ENCODE measurements at places on chromosomes 7 and 10. TPM values are rescaled to one million over a fixed set of nuclear protein-coding genes. Genes with fewer than 3 reads are reported as not detected.

GRCh38 chr7:9453521-9453920 is 1020.1 kb downstream of the NXPH1 start:
- H3K4me3 ChIP-seq, result no peak overlapping the region
- no peaks in the 10 kb centered on the region for H3K36me3 ChIP-seq
- H3K27me3 ChIP-seq, result no peaks in the 10 kb centered on the region

DNA sequence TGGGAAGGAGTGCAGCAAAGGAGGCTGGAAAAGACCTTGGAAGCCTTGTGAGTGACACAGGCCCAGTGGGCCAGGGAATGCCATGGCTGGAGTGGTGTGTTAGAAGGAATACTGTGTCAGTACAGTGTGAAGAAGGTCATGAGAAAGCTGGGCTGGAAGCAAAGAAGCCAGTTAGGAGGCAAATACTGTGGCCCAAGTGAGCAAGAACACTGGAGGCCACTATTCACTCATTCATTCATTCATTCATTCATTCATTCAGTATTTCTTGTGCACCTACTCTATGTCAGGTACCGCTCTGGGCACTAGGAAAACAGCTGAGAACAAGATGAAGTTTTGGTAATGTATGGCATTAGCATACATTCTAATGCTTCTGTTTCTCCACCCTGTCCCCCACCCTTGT is 9.6 kb downstream of the CRTAC1 start:
- no peaks in the 10 kb centered on the region for H3K36me3 ChIP-seq
- peaks cover 82% of the 10 kb centered on the region for H3K27me3 ChIP-seq
- no peaks in the 10 kb centered on the region for H3K4me1 ChIP-seq
- DNase-seq, result no peak
- H3K4me3 ChIP-seq, result no peak overlapping the region

DNA sequence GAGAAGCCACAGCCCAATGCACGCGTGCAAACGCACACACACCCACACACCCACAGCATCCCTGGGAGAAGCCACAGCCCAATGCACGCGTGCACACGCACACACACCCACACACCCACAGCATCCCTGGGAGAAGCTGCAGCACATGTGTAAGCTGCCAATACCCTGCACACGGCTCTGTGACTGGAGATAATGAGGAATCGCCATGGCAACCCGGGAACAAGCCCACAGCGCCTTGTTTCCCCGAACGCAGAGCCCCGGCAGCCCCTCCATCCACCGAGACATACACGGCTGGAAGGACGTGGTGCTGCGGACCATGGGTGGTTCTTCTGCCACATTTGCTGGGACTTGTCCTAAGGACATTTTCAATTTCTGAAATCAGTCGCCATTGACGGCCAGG is 221.3 kb downstream of the PTPRN2 start:
- H3K4me3 ChIP-seq, result no peak overlapping the region
- H3K4me1 ChIP-seq, result no peaks in the 10 kb centered on the region
- peaks cover 81% of the 10 kb centered on the region for H3K27me3 ChIP-seq
- no peak overlapping the region for H3K27ac ChIP-seq
- DNase-seq, result no peak

GRCh38 chr7:117250801-117251200 is 72.1 kb downstream of the WNT2 start:
- H3K4me1 ChIP-seq, result no peaks in the 10 kb centered on the region
- no peak overlapping the region for H3K27ac ChIP-seq
- DNase-seq, result no peak
- no peak overlapping the region for H3K4me3 ChIP-seq

- H3K36me3 ChIP-seq, result no peaks in the 10 kb centered on the region
- no peak overlapping the region for H3K27ac ChIP-seq
- no peak for DNase-seq
These were observed 28.8 kb downstream of the ITGB8 start for GRCh38 chr7:20359341-20359963.

DNA sequence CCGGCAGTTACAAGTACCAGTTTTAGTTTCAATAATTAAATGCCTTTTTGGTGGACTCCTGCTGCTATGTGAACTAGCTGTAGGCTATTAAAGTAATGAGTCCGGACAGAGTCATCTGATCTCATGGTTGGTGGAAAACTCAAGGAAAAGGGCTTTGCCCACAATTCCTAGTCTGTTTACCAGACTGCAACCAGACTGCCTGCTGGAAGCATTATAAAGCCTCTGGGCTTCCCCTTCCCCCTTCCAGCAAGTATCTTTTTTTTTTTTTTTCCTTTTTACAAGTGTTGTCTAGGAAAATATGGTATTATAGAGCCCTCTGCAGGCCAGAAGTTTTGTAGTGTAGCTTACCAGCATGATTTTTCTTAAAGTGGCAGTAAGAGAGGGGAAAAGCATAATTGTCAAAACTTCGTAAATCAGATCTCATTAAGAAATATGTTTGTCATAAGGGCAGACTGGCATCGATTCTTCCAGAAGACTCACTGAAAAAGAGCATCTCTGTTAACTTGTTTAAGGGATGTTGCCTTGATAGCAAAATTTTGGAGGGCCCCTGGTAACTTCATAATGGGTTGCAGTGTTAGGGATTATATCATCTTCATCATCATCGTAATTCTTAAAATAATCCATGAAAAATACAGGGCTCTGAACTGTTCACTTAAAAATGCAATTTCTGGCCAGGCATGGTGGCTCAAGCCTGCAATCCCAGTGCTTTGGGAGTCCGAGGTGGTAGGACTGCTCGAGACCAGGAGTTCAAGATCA is 181.3 kb downstream of the TAX1BP1 start:
- H3K27ac ChIP-seq, result 0 out of 2 replicates have a peak overlapping the region, but pooled peaks have one; percentile 1
- H3K4me3 ChIP-seq, result no peak overlapping the region
- peaks cover 33% of the 10 kb centered on the region for H3K4me1 ChIP-seq

GRCh38 chr7:72925546-72926120 is 738 bp downstream of the POM121 start:
- H3K27me3 ChIP-seq, result no peaks in the 10 kb centered on the region
- peaks cover 15% of the 10 kb centered on the region for H3K4me1 ChIP-seq
- peak overlapping the region; percentile 78 for H3K27ac ChIP-seq
- H3K36me3 ChIP-seq, result peaks cover 22% of the 10 kb centered on the region
- peak overlapping the region; percentile 97 for H3K4me3 ChIP-seq

DNA sequence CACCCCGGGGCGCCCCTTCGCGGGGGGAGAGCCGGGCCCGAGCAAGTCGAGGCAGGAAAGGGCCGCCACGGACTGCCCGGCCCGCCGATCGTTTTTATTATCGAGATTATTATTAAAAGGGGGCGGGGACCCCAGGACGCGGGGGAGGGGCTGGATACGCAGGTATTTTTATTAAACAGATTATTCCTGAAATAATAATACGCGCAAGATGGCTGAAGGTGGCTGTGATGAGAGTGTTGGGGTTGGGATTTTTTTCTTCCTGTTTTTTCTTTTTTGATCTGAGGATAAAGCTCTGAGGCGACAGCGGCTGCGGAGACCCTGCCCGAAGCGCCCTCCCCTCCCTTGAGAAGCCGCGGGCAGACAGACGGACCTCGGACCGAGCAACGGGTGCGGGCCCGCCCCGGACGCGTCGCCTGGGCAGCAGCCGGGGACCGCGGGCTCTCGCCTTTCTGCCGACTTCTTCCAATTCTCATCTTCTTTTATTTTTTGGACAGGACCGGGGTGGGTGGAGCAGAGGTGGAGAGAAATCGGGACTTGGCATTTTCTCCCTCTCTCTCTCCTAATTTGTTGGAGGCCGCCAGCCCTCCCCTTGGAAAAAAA is 1.4 kb upstream of the TRIM8 start:
- H3K27ac ChIP-seq, result peak overlapping the region; percentile 38
- H3K27me3 ChIP-seq, result no peaks in the 10 kb centered on the region
- peak; percentile 33 for DNase-seq
- H3K4me1 ChIP-seq, result peaks cover 11% of the 10 kb centered on the region

DNA sequence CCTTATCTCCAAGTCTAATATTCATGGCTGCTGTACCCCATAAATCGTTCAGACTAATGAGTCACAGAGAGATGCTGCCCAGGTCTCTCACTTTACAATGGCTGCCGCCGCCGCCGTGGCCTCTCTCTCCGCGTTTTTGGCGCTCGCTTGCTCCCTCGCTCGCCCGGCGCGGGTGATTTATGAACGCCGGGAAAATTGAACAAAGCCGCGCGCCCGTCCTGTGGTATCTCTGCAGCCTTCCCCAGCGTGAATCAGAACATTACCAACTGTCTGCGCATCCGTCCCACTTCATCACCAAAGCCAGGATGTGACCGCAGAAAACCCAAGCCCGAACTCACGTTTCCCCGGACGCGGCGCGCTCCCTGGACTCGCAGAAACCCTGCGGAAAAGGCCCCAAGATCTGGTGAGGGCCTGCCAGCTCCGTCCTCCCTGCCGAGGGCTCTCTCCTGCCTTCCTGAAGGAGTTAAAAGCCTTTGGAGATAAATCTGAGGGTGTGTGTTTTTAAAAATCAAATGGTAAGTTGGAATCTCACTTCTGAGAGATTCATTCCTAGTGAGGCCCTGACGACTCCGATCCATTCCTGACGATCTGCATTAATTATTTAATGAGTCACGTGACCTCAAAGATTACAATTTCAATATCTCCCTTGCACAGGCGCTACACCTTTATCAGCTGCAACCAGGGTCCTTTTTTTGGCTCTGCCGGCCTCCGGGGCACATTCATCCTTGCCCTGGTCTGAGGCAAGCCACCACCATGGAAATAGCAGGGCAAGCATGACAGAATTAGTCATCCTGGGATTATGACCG is 6.3 kb downstream of the HOXA4 start:
- H3K4me1 ChIP-seq, result peaks cover 9% of the 10 kb centered on the region
- no peak overlapping the region for H3K4me3 ChIP-seq
- H3K27me3 ChIP-seq, result no peaks in the 10 kb centered on the region
- DNase-seq, result no peak
- H3K36me3 ChIP-seq, result peaks cover 8% of the 10 kb centered on the region

IGF2BP3 gene
- total RNA-seq, result 139 TPM

C10orf105 gene
- total RNA-seq, result not detected

DNA sequence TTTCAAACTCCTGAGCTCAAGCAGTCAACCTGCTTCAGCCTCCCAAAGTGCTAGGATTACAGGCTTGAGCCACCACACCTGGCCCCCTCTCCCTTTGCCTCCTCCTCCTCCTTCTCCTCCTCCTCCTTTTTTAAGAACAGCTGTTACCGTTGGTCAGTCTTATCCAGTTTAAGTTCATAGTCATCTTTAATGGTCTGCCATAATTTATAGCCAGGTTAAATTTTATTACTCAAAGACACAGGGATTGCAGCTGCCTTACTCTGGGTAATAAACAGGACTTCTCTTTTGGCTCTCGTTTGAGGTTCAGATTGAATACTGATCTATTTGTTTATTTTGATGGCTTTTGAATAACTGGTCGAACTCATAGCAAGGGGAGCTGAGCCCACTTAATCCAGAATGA is 35.2 kb downstream of the ATOH7 start:
- peaks cover 8% of the 10 kb centered on the region for H3K4me1 ChIP-seq
- no peak overlapping the region for H3K27ac ChIP-seq
- no peak for DNase-seq
- H3K36me3 ChIP-seq, result no peaks in the 10 kb centered on the region

DNA sequence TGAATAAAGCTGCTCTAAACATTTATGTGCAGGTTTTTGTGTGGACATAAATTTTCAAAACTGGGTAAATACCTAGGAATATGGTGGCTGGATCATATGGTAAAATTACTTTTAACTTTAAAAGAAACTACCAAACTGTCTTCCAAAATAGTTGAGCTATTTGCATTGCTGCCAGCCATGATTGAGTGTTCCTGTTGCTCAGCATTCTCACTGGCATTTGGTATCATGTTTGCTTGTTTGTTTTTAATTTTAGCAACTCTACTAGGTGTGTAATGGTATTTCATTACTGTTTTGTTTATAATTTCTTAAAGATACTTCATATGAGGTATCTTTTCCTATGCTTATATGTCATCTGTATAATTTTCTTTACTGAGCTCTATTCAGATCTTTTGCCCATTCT is 143.2 kb downstream of the POLR1F start:
- H3K36me3 ChIP-seq, result no peaks in the 10 kb centered on the region
- H3K27me3 ChIP-seq, result no peaks in the 10 kb centered on the region
- H3K4me1 ChIP-seq, result no peaks in the 10 kb centered on the region

PLAC9 gene
- 2.1 TPM for total RNA-seq

TRPV5 gene
- not detected for total RNA-seq

DNA sequence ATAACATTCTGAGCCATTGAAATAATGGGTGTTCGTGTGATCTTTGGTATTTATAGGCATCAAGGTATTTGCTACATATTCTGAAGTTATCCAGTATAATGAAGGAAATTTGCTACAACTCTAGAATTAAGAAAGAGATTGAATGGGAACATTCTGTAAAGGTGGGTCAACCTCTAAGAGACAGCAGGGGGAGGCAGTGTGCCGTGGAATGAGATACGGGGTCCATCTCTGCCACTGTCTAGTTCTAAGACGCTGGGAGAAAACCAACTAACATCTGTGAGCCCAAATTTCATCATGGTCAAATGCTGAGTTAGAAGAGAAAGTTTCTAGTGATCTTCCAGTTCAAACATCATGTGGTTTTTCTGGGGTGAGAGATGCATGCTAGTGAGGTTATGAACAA is 368.9 kb downstream of the SORCS1 start:
- DNase-seq, result no peak
- H3K27me3 ChIP-seq, result 0 out of 2 replicates have a peak, but pooled peaks cover 11% of the 10 kb centered on the region
- H3K27ac ChIP-seq, result no peak overlapping the region
- no peak overlapping the region for H3K4me3 ChIP-seq
- no peaks in the 10 kb centered on the region for H3K4me1 ChIP-seq
- no peaks in the 10 kb centered on the region for H3K36me3 ChIP-seq

DNA sequence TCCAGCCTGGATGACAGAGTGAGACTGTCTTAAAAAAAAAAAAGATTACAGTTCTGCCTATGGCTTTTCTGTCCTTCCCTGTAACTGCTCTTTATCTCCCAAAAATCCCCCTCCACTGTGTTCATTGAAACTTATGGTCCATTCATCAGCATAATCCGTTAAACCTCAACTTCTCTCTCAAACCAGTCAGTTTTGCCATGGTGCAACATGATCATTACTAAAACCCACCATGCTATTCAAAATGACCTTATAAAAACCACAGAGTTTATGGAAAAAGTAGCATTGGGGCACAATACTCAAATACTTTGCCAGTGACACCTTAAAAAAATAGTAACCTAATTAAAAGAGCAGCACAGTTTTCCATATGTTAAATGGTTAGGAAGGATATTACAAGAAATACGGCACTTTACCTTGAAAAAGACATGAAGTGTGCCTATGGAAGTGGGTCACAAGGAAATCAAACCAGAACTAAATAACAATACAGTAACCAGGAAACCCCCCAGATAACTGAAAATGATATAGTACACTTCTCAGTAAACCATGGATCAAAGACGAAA is 74.0 kb upstream of the ST8SIA6 start:
- no peaks in the 10 kb centered on the region for H3K36me3 ChIP-seq
- DNase-seq, result no peak
- peak overlapping the region; percentile 92 for H3K27ac ChIP-seq
- no peak overlapping the region for H3K4me3 ChIP-seq

CAV1 gene
- total RNA-seq, result 1,077 TPM

- H3K4me3 ChIP-seq, result peak within 1 kb of the TSS; percentile 85
- H3K27me3 ChIP-seq, result no peaks in the 10 kb centered on the region
- H3K36me3 ChIP-seq, result peaks cover 14% of the 10 kb centered on the region
- peak within 1 kb of the TSS; percentile 98 for H3K27ac ChIP-seq
- H3K4me1 ChIP-seq, result peaks cover 33% of the 10 kb centered on the region
These were observed at the start of gene KLF6 for GRCh38 chr10:3784510-3785250. Gene KLF6 (minus strand): TSS chr10:3785209. CDS start chr10:3785014, 195 bp downstream.

Data from PC-9 (cell line).